ENCODE measurements at places on chromosomes 1 and 21.

DNA sequence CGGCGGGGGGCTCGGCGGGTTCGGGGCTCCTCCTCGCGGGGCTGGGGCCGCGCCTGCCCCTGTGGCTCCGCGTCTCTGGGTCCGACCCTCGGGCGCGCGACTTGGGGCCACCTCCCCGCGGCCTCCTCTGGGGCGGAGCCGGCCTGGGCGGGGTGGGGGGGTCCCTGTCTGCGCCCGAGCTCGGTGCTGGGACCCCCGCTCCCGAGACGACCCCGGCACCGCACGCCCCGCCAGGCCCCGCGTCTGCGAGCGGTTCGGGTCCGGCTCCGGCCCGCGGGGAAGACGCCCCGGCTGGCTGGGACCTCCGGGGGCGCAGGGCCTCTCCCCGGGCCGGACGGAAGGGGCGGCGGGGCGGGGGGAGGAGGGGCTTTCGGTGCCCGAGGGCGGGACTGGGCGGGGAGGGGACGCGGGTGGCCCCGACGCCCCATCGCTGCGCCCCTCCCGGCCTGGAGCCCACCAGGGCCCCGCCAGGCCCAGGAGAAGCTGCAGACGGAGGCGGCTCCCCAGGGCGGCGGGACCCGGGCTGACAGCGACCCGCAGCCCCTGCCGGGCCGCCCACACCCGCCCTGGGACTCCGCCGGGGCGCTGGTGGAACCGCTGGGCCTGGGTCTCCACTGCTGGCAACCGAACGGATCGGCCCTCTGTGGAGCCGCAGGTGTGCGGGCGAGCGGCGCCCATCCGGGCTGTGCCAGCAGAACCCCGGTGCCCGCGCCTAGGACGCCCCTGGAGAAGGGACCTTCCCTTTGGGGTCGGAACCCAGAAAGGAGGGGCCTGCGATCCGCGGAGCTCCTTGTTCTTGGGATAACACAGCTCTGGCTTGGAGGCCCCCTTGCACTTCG is 610 bp downstream of the COL6A2 start:
- peak; percentile 55 for DNase-seq

- no peak for DNase-seq
Measured at GRCh38 chr1:101253976-101254674, 17.3 kb downstream of the S1PR1 start.

GRCh38 chr1:91830242-91831131 is 55.5 kb downstream of the TGFBR3 start:
- DNase-seq: peak; percentile 98

- no peak for DNase-seq
Measured at GRCh38 chr21:46118316-46119143, 20.6 kb downstream of the COL6A2 start.

DNA sequence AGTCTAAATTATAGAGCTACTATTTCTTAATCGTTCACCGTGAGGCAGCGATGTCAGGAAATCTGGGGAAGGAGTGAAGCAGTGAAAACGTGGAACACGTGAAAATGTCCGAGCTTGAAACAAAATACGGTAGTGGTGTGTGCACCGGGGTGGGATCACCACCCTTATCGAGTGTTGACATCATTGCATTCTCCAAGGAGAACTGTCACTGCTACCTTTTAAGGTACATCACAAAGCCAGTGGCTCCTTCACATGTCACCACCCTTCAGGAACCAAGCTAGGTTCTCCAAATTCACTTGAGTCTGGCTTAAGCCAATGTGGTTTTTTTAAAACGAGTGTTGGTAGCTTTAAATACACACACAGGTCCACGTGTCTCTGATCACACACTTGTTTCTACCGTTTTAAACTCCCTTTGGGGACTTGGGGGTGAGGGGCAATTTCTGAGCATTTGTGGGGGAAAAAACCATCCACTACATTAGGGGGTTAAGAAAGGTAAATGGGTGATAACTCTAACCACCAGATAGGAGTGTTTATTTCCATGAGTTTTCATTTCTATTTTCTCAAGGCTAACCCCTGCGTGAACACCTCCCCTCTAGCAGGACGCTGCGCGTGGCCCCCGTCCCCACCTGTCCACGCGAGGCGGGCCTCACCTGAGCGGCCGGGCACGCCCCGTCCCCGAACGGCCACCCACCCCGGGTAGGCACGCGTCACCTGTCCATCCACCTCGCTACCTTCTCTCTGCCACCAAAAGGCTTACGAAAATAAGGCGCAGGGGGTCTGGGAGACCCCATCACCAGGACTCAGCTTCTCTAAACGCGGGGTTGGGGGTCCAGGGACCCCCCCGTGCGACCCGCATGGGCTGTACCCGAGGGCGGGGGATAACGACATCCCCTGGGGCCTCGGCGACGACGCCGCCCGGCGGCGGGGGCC is 978 bp downstream of the PRDM15 start:
- peak; percentile 73 for DNase-seq

- DNase-seq: no peak
Measured at GRCh38 chr1:9960706-9961562, 17.7 kb downstream of the NMNAT1 start.

GRCh38 chr1:151693057-151693651 is 23.4 kb downstream of the CELF3 start:
- peak; percentile 16 for DNase-seq

GRCh38 chr1:192160196-192160595 is 1.9 kb downstream of the RGS18 start:
- no peak for DNase-seq

- DNase-seq: no peak
Measured at GRCh38 chr1:51154776-51155175, 52.7 kb downstream of the C1orf185 start.

DNA sequence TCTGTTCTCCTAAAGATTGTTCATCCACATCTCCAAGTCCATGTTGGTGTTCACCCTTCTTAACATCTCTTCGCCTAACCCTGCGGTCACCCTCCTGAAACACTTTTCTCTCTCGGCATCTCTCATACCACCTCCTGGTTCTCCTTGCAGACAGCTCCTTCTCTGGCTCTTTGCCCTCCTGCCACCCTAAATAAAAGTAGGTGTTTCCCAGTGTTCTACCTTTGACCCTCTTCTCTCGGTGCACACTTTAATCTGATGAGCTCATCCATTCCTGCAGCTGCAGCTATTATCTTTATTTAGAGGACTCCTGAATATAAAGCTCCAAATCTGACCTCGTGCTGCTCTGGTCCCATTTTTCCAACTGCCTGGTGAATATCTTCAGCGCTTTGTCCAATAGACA is 126.9 kb downstream of the TMEM53 start:
- no peak for DNase-seq

- no peak for DNase-seq
Measured at GRCh38 chr1:3356827-3357460, 97.5 kb upstream of the ARHGEF16 start.

- DNase-seq: no peak
Measured at GRCh38 chr1:46131712-46132528, 509 bp downstream of the PIK3R3 start.

DNA sequence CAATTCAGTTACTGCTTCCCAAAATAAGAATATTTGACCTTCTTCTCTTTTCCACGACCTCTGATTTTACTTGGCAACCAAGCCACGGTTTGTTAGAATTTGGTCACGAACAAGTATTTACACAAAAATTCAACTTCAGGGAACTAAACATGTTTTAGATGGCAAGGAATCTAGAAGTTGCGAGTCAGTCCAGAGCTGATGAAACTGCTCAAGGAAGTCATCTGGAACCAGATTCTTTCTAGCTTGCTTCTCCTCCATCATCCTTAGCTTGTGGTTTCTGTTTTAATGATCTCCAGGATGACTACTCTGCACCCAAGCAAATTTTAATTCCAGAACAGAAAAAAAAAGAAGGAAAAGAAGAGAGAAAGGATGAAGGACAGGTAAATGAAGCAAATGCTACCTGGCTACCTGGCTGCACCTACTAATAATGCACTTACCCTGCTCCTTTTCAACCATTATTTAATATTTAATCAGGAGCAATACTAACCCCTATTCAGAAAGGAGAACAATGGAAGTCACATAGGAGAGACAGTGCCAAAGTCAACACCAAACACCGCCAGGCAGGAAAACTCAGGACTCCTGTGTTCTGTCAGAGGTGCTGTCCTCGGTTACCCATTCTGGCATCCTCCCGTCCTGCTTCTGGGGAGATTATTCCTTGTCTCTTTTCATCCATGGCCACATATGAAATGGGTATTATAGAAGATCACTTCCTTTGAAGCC is 54.2 kb upstream of the RGS7 start:
- DNase-seq: peak; percentile 95

GRCh38 chr1:76723949-76724348 is 143.3 kb upstream of the ST6GALNAC5 start:
- no peak for DNase-seq

DNA sequence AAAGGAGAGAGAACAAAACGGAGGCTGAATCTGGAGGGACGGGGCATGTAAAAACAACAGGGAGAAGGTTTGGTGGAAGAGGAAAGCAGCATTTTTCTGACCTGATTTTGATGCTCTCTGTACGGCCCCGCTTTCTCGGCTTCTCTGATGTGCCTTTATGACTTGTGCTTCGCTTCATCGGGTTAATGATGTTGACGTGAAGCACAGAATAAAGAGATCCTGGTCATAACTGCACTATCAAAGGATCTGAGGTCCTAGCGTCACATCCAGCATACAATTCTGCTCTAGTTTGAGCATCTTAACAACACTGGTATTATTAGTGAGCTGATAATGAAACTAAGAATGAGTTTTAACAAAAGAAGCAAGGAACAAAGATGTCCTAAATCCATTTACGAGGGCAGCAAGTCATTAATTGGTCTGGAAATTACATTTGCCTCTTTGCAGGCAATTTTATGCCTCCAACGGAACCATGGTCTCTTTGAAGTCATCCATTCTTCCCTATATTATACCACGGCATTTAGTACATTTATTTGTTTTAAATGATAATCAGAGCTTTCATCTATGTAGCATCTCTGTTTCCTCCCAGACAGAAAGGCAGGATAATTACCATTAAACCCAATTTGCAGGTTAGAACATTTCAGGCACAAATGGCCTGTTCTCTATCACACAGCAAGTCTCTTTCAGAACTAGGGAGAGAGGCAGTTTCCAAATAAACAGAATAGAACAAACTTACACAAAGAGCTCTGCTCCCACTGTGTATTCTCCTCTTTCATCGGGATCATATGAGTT is 45.3 kb upstream of the B3GALNT2 start:
- no peak for DNase-seq

- DNase-seq: no peak
Measured at GRCh38 chr1:194295685-194296084, 1109.3 kb upstream of the B3GALT2 start.

- peak; percentile 33 for DNase-seq
Measured at GRCh38 chr1:243798726-243799125, 51.3 kb downstream of the AKT3 start.

DNA sequence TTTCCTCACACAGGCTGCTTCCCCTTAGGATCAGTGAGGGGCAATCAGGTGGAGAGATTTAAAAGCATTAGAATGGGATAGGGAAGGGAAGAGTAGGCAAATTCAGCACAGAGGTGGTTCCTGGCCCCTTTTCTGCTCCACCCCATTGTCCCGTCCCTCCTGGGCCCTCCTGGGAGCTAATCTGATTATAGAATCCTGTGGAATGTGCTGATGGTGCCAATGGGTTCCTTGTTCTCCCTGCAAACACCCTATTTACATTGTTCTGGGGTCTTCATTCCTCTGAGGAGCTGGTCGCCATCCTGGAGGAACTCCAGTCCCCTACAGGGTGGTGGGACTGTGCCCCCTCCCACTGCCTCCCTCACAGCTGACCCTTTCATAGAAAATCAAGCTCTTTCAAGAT is 34.4 kb upstream of the LRP8 start:
- DNase-seq: no peak

- no peak for DNase-seq
Measured at GRCh38 chr21:14040386-14040785, 170.4 kb downstream of the LIPI start.

DNA sequence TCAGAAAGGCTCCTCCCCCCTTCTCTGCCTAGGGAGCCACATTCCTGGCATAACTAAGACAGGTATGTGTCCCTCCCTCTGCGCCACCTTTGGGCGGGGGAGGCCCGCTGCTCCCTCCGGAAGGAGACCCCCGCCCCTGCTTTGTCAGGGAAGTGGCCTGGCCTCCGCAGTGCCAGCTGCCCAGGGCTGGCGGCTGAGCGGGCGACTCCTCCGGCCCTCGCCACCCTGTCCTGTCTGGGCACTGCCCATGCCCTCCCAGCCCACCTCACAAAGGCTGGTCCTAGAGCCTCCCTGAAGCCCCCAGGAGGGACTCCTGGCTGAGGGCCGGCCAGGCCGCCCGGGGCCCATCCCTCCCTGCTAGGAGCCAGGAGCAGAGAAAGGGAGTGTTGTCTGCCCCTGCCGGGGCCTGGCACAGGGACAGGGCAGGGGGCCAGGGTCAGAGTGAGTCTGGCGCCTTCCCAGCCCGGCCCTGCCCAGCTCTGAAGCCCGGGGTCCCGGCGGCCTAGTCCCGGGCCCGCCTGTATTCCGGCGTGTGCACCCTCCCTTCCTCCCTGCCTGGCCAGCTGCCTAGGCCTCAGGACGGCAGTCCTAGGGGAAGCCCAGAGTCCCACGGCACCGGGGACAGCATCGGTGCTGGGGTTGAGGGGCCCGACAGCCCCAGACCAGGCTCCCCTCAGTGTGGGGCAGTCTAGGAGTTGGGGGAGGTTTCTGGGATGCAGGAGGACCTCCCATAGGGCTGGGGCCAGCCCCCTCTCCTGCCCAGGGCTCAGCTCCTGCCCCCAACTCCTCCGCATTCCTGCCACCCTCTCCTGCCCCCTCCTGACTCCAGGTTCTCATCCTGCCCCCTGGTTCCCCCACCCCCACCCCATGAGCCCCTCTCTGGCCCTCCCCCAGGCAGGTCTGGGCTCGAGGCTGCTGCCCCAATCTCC is 5.1 kb downstream of the AGRN start:
- DNase-seq: no peak

DNA sequence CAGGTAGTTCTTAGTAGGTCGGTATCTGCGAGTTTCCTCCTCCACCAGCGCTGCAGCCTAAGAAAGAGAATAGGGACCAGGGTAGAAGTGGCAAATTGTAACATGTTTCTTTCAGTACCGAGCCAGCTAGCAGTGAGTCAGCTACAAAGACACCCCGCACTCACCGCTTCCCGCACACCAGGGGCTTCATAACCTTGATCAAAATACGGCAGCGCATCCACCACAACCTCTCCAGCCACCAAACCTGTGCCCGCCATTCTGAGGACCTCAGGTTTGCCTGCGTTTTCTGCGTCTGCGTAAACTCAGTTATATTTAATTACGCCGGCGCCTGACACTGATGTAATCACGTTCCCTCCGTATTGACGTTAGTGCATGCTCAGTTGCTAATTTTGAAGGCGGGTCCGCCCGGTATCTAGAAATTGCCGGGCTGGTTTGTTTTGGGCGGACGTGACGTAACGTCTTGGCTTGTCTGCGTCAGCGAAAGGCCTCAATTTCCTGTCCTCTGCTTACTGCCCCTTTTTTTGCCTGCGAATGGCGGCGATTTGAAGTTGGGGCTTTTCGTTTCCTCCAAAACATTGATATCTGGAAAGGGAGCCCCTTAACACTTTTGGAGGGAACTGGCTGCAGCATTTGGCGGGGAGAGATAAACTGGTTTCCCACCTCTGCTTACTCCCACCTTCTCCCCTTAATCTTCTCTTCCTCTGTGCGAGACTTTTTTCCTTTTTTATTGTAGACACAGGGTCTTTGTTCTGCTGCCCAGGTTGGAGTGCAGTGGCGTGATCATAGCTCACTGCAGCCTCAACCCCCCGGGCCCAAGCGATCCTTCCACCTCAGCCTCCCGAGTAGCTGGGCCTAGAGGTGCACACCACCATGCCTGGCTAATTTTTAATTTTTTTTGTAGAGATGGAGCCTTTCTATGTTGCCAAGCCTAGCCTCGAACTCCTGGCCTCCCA is at the start of gene BCAS2:
Gene BCAS2, minus strand, starts transcription at position 281 of the 953 bp plus-strand sequence. Its CDS starts 24 bp downstream, at position 257.
- peak; percentile 98 for DNase-seq

Data from fibroblast of gingiva (primary cell).